ENCODE measurements at places on chromosomes 1 and 21. TPM values are rescaled to one million over a fixed set of nuclear protein-coding genes. Genes with fewer than 3 reads are reported as not detected.

- H3K36me3 ChIP-seq = no peaks in the 10 kb centered on the region
- H3K4me3 ChIP-seq = no peak overlapping the region
- no peaks in the 10 kb centered on the region for H3K27me3 ChIP-seq
- no peak overlapping the region for H3K27ac ChIP-seq
- no peak for DNase-seq
Measured at GRCh38 chr1:20982316-20982715, 194.4 kb downstream of the EIF4G3 start.

DNA sequence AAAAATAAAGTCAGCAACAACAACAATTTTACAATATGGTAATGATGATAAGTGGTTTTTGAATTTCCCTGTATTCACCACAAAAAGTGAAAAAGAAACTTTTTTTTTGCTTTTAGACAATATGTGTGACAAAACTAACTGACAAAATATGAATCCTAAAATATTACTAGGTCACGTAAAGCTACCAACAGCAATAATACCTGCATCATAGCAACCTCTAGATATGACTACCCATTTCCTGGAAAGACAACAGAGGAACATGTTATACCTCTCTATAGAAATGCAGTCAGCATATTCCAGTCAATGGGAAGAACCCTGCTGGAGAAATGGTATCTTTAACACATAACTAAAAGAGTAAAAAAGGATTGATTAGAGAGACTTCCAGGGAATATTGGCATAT is 73.7 kb downstream of the PDE4B start:
- H3K27ac ChIP-seq = no peak overlapping the region
- H3K4me3 ChIP-seq = no peak overlapping the region
- no peak for DNase-seq
- no peaks in the 10 kb centered on the region for H3K27me3 ChIP-seq
- H3K4me1 ChIP-seq = no peaks in the 10 kb centered on the region

Gene TRIM17
- total RNA-seq = 9.4 TPM

GRCh38 chr1:41379738-41380130 is 18.5 kb downstream of the FOXO6 start:
- H3K27ac ChIP-seq = peak overlapping the region; percentile 45
- H3K36me3 ChIP-seq = no peaks in the 10 kb centered on the region
- H3K4me3 ChIP-seq = no peak overlapping the region
- H3K4me1 ChIP-seq = peaks cover 3% of the 10 kb centered on the region
- no peak for DNase-seq
- no peaks in the 10 kb centered on the region for H3K27me3 ChIP-seq

Gene CNKSR1
- total RNA-seq = 2.9 TPM

Gene C1orf56
- 7.3 TPM for total RNA-seq

Gene PLEKHA6
- 9.7 TPM for total RNA-seq

GRCh38 chr1:44436401-44437106 is 31.5 kb downstream of the RNF220 start:
- H3K36me3 ChIP-seq = no peaks in the 10 kb centered on the region
- H3K4me3 ChIP-seq = no peak overlapping the region
- DNase-seq = no peak
- no peaks in the 10 kb centered on the region for H3K4me1 ChIP-seq
- H3K27me3 ChIP-seq = no peaks in the 10 kb centered on the region

Gene OR10Z1
- not detected for total RNA-seq

GRCh38 chr1:206586501-206587445 is 25.5 kb downstream of the EIF2D start:
- no peak for DNase-seq
- no peaks in the 10 kb centered on the region for H3K27me3 ChIP-seq
- H3K4me1 ChIP-seq = peaks cover 6% of the 10 kb centered on the region
- H3K36me3 ChIP-seq = no peaks in the 10 kb centered on the region
- H3K4me3 ChIP-seq = no peak overlapping the region
- no peak overlapping the region for H3K27ac ChIP-seq

Gene HMCN1
- total RNA-seq = 3.0 TPM

Gene KIF17
- 0.56 TPM for total RNA-seq

- DNase-seq = no peak
- no peak overlapping the region for H3K27ac ChIP-seq
- H3K4me3 ChIP-seq = no peak overlapping the region
- no peaks in the 10 kb centered on the region for H3K27me3 ChIP-seq
- no peaks in the 10 kb centered on the region for H3K4me1 ChIP-seq
Measured at GRCh38 chr1:53539711-53540603, 80.8 kb downstream of the DMRTB1 start.

Gene SPOCD1
- total RNA-seq = 0.50 TPM

Gene DNAH14
- 21.2 TPM for total RNA-seq

DNA sequence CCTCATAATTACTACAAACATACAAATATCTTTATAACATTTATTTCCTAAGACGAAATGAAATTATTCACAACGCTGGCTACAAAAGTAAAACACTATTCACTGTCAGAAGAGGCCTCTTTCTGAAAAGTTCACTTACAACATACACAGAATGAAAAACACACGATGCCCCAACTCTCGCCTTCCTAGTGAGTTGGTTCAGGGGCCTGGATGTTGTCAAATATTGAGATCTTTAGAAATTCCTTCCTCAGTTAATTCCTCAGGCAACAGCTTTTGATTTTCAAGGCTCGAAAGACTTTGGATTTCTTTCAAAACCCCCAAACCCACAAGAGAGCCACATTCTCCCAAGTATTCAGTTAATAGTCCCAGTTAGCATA is 14.2 kb upstream of the KCNE1 start:
- no peaks in the 10 kb centered on the region for H3K36me3 ChIP-seq
- H3K27ac ChIP-seq = peak overlapping the region; percentile 83
- H3K27me3 ChIP-seq = no peaks in the 10 kb centered on the region
- no peak for DNase-seq
- H3K4me3 ChIP-seq = peak overlapping the region; percentile 43

DNA sequence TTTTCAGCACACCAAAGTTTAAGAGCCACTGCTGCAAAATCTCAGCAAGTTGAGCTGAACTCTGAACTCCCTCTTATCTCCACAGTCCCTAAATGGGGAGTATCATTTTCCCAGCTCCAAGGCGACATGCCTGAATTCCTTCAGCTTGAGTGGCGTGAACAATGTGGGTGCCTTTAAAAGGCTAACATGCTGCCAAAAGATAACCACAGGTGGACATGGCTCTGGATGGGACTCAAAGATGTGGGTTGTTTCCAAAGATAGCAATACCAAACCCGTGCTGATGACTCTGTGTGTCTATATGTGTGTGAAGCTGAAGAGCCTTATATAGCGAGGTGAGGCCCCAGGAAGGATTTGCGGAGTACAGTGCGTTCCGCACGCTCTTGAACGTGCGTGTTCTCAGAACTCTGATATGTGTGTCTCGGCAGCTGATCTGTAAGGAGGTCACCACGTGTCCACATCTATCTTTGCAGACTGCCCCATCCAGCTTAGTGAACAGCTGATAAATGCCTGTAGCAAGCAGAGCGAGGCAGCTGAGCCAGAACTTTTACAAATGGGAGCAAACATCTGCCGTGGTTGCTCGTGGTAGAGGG is 189.2 kb downstream of the DYRK1A start:
- no peaks in the 10 kb centered on the region for H3K36me3 ChIP-seq
- no peaks in the 10 kb centered on the region for H3K27me3 ChIP-seq

- H3K27ac ChIP-seq = peak overlapping the region; percentile 76
- no peaks in the 10 kb centered on the region for H3K4me1 ChIP-seq
- H3K36me3 ChIP-seq = no peaks in the 10 kb centered on the region
Measured at GRCh38 chr21:44012474-44013379, 618 bp downstream of the TRAPPC10 start.

Gene NLRP3
- total RNA-seq = 1.3 TPM

DNA sequence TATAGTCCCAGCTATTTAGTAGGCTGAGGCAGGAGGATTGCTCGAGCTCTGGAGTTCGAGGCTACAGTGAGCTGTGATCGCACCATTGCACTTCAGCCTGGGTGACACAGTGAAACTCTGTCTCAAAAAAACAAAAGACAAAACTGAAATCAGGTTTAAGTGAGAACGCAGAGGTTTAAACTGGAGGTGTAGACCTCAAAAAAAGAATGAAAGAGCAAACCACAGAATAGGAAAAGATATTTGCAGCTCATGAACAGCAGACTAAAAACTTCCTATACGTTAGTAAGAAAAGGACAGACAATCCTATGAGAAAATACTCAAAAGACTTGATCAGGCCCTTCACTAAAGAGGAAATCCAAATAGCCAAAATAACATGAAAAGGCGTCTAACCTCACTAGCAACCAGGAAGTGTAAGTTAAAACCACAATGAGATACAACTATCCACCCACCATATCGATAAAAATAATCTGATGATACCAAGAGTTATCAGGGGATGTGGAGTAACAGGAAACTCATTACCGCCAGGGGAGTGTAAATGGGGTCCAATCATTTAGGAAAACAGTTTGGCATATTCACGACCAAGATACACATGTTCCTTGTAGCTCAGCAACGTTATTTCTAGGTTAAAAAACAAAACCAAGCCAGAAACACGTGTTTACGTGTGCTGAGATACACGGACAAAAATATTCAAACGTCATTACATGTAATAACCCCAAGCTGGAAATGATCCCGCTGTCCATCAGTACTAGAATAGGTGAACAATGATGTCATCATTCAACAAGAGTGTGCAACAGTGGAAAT is 9.8 kb downstream of the TNFRSF9 start:
- H3K27me3 ChIP-seq = no peaks in the 10 kb centered on the region
- no peak overlapping the region for H3K4me3 ChIP-seq
- no peak for DNase-seq
- H3K4me1 ChIP-seq = no peaks in the 10 kb centered on the region
- no peak overlapping the region for H3K27ac ChIP-seq

DNA sequence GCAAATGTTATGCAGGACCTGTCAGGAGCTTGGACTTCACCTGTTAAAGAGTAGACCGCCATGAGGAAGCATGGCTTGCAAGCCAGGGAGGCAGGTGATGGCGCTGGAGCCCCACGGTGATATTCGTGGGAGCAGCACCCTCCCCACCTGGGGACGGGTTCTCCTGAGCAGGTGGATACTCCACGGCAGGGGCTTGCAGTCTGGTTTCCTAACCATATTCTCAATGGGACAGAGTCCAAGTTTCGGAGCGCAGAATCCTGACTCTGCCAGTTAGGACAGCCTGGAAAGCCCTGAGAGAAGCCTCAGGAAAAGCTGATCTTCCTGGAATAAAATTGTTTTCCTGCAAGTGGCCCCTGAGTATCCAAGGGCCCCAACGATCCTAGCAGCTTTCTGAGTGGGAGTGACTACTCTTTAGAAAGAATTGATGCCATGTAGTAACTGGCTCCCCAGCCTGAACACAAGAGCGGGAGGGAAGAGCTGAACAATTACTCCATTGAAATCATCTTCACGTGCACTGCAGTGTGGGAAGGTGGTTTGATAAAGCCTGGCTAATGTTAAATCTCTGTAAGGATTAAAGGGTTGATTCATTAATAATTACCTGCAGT is 146.3 kb upstream of the RAB4A start:
- no peak for DNase-seq
- no peaks in the 10 kb centered on the region for H3K4me1 ChIP-seq
- no peak overlapping the region for H3K4me3 ChIP-seq
- no peaks in the 10 kb centered on the region for H3K36me3 ChIP-seq

GRCh38 chr1:168879896-168880734 is 151.1 kb upstream of the DPT start:
- no peaks in the 10 kb centered on the region for H3K36me3 ChIP-seq
- no peak overlapping the region for H3K4me3 ChIP-seq
- peaks cover 3% of the 10 kb centered on the region for H3K4me1 ChIP-seq
- no peak overlapping the region for H3K27ac ChIP-seq
- no peaks in the 10 kb centered on the region for H3K27me3 ChIP-seq
- peak; percentile 45 for DNase-seq

Gene GABRD
- not detected for total RNA-seq

DNA sequence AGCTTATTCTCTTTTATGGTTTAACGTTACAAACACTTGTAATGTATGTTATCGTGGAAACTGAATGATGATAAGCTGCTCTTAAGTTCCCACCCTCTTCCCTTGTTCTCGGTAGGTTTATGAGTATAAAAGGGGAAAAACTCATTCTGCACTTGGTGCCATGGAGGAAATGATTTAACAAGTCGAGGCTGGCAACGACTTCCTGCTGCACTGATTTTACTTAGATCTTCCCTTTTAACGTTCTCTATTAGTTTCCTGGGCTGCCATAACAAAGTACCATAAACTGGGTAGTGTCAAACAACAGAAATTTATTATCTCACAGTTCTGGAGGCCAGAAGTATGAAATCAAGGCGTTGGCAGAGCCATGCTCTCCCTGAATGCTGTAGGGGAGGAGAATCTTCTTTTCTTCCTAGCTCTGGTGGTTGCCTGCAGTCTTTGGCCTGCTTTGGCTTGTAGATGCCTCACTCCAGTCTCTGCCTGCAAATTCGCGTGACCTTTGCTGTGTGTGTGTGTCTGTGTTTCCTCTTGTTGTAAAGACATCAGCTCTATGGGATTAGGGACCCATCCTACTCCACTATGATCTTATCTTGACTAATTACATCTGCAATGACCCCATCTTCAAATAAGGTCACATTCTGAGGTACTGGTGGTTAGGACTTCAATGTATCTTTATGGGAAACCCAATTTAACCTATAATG is 26.3 kb downstream of the HUNK start:
- H3K27ac ChIP-seq = no peak overlapping the region
- DNase-seq = no peak
- no peak overlapping the region for H3K4me3 ChIP-seq
- H3K36me3 ChIP-seq = no peaks in the 10 kb centered on the region
- H3K27me3 ChIP-seq = no peaks in the 10 kb centered on the region
- H3K4me1 ChIP-seq = no peaks in the 10 kb centered on the region

All from ovary (tissue), 10 donors.